ENCODE measurements at places on chromosomes 5 and 9. TPM values are rescaled to one million over a fixed set of nuclear protein-coding genes. Genes with fewer than 3 reads are reported as not detected.

DNA sequence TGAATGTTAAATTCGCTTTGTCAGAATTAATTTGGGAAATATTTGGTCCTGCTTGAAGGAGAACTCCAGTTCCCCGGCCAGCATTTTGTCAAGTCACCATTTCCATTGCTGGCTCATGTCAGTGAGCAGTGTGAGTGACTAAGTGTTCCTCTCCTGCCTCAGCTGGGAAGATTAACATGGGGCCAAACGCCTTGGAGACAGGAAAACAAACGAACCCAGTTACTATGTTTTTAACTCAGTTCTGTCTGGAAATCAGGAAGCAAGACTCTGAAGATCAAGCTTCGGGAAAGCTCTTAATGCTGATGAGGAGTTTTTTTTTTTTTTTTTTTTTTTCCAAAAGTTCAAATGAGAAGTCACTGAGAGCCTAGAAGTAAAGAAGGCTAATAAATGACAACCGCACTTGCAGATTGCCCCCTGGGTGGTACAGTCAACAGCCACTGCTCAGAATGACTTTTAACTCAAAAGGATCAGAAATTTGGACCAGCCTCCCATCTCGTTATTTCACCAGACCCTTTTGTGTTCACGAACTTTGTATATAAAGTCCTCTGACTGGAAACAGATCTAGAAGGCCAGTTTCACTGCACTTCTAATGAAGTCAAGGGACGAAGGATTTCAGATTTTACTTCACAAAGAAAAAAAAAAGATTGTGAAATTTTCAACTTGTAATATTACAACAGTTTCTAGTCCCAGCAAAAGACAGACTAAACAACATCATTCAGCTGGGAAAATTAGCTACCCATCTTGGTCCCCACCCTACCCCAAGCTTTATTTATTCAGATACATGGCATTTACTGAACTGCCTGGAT, 121.3 kb downstream of the LHFPL2 start:
- peak; percentile 99 for DNase-seq

DNA sequence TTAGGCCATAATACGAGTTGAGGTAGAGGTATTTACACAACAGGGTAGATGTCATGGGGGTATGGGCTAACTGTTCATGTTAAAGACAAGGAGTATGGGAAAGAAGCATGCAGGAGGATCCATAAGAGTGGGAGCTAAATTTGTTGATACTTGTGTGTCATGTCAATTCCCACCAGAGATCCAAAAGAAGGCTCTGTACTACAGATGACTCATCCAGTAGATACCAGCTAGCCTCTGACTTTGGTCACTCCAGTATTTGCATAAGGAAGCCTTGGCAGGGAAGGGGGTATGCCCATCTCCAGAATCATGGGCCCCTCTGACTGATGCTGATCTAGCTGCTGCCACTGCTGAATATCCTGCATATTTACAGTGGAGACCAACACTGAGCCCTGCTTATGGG, 743.7 kb upstream of the GRAMD2B start:
- DNase-seq = no peak

Gene NDFIP1
- total RNA-seq = 40.3 TPM

- DNase-seq = no peak
Observed at GRCh38 chr5:126454535-126454934, 31.3 kb downstream of the GRAMD2B start.
